ENCODE measurements at places on chromosomes 4 and X.

DNA sequence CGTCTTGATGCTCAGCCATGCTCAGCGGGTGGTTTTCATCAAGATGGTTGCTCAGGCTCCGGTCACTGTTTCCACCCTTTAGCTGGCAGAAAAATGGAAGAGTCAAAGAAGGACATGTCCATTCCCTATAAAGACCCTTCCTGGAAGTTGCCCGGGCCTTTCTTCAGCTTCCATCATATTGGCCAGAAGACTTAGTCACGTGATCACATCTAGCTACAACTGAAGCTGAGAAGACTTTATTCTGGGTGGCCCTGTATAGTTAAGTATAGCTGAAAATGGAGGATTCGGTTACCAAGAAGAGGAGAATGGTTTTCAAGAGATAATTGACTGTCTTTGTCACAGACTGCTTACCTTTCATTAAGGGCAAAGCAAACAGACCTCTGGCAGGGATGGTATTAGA lies 296.7 kb upstream of the CASK start:
- DNase-seq: no peak

DNA sequence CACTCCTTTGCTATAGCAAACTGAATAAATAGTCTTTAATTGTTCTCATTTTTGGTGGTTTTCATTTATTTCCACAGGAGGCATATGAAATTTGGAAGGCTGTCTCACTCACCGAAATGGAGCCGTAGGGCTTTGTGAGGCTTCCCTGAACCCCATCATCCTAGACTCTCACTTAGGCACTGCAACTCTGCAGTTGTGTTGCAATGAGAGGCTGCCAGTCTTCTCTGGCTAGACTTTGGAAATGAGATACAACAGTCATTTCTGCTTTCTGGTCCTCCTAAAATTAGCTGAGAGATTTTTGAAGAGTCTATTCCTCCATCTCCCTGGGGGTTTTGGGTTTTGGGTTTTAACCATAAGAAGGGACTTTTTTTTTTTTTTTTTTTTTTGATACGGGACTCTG lies 146.5 kb downstream of the SH3BGRL start:
- DNase-seq: no peak

DNA sequence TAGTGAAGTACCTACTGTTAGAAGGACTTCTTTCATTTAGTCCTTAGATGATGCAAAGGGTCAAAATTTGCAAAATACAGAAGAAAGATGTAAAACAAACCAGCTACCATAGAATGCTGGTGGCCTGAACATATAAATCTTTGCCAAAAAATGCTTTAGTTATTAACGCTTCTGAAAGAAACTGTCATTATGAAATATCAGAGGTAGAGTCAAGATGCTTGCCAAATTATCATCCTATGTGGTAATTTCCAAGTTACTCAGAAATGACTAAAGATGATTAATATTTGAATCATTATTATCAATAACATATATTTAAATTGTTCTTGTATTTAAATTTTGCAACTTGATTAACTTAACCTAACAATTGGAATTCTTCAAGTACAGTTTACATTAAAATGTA lies 588.4 kb upstream of the FAM241A start:
- no peak for DNase-seq

DNA sequence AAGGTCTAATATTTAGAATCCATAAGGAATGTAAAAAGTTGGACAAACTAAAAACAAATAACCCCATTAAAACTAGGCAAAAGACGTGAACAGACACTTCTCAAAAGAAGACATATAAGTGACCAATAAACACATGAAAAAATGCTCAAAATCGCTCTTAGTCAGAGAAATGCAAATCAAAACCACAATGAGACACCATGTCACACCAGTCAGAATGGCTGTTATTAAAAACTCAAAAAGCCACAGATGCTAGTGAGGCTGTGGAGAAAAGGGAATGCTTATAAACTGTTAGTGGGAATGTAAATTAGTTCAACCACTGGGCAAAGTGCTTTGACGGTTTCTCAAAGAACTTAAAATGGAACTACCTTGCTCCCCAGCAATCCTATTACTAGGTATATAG lies 674.3 kb upstream of the MAGEB2 start:
- no peak for DNase-seq

GRCh38 chr4:67713529-67714247 lies 12.7 kb upstream of the UBA6 start:
- no peak for DNase-seq

DNA sequence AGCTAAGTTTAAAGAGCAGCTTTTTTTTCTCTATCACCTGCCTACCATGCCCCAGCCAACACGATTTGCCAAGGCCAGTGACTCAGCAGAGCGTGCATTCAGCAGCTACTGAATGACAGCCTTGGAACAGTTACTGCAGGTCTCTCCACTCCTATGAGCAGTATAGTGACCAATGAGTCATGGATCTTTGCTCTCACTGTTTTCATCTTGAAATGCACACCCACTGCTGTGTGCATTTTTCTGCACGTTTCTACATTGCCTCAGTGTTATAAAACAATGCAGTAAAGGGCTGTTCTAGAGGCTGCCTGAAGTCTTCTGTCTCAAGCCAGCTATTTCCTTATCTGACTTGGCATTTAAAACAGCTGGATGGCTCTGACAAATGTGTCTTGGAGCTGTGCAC lies 66.0 kb upstream of the C4orf54 start:
- DNase-seq: no peak

- DNase-seq: peak; percentile 70
Observed at GRCh38 chrX:12901486-12901885, 4.9 kb upstream of the TLR8 start.

GRCh38 chrX:152892999-152893891 lies 4.6 kb upstream of the ZNF185 start:
- no peak for DNase-seq

DNA sequence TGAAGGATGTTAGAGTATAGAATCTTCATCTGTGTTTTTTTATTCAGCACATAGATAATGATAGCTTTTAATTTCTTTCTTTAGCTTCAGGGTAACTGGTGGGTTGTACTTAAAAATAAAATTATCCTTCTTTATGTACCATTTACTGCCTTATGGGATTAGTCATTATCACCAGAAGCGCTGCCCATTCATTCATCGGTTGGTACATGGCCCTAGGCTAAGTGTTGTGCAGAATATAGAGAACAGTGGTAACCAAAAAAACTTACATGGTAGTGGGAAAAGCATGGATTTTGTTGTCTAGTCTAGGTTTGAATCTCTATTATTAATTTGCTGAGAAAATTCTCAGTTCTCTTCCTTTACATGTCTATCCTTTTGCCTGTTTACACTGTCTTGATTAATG lies 43.5 kb upstream of the PDE5A start:
- no peak for DNase-seq

- DNase-seq: no peak
Observed at GRCh38 chrX:153973127-153974002, 811 bp downstream of the TMEM187 start.

DNA sequence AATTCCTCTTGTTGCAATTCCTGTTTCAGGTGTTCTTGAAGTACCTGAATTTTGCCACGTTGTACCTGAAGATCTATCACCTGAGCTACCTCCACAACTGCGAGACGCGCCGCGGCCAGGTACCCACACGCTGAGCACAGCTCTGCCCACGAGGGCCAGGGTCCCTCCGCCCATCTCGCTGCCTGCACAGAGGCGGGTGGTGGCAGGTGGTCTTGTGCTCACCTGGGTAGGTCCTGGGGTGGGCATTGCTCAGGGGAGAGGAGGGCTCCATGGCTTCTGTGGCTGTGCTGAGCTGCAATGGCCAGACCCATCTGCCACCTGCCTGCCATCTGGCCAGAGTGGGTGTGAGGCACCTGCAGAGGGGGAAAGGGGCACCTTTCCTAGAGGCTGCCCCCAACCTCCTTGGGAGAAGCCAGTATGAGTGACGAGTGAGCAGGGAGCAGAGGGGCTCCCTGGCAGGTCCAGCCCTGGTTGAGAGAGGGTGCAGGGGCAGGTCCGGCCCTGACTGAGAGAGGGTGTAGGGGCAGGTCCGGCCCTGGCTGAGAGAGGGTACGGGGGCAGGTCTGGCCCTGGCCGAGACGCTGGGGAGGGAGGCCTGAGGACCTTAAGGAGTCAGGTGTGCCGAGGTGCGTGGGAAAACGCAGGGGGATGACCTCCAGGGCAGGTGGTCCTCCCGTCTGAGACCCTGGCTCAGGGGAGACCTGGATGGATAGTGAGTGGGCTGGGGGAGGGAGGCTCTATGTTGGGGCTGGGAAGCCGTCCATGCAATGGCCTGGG lies 10.7 kb downstream of the PDE6B start:
- DNase-seq: peak; percentile 6

DNA sequence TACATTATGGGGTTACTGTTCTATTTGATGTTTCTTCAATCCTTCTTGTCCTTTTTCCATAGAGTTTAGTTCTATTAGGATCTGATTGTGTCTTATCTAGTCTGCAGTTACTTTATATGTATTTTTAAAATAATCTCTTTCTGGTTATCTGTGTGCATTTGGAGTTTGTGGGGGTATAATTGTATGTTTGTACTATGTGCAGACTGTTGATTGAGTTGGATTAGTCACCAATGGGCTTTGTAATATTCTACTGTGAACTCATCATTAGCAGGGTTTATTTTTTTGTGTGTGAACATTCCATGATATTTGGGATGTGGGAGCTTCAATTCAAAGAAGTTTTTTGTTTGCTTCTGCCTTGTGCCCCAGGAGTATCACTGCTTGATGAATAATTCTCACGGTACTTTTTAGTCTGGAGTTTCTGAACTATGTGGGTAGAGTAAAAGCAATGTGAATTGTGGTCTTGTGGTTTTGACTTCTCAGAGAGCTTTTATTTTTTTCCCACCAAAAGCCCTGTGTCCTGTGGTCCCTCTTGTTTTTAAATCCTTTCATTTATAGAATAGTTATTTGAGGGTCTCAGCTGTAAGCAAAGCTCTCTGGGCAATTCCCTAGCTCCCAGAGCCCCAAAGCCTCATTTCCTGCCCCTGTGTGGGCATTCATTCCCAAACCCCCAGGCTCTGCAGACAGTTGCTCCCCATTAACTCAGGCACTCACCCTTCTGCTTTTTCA lies 127.8 kb downstream of the PHKA2 start:
- DNase-seq: no peak

Data from activated CD8-positive, alpha-beta memory T cell treated with anti-CD3 and anti-CD28 coated beads, Interleukin-2, amount 50 U/mL, for 4 hours (primary cell).